Activated naive CD4-positive, alpha-beta T cell treated with anti-CD3 and anti-CD28 coated beads, Interleukin-2, amount 50 U/mL, for 72 hours (primary cell): ENCODE measurements at places on chromosomes 5 and 9.

GRCh38 chr9:126423916-126424185, 97.2 kb downstream of the MVB12B start:
- no peak for DNase-seq

GRCh38 chr5:132003170-132003744, 8.2 kb downstream of the ACSL6 start:
- DNase-seq: no peak

DNA sequence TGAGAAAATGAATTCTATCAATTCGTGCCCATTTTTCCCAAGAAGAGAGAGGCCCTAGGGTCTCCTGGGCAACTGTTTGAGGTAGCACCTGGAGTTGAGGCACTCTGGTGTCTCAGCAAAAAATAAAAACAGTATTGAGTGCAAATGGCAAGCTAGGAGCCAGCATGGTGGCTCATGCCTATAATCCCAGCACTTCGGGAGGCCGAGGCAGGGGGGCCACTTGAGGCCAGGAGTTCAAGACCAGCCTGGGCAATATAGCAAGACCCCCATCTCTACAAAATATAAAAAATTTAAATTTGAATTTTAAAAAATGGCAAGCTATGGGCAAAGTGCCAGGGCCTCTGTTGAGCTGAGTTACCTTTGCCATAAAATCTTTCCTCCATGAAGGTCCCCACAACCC, 136.0 kb downstream of the CDK5RAP2 start:
- no peak for DNase-seq

DNA sequence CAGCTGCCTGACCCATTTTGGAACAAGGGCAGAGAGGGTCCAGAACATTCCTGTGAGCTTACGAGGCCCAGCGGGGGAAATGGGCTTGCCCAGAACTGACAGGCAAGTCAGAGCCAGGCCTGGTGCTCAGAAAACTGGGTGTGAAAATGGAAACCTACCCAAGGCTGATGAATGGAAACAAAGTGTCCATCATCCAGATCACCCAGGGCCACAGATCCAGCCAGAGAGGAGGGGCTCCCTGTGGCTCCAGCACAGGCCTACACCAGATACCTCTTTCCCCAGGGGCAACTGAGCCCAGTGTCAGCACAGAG, 3.1 kb downstream of the CLTB start:
- no peak for DNase-seq

GRCh38 chr5:149317281-149318048, 27.8 kb upstream of the GRPEL2 start:
- no peak for DNase-seq

- no peak for DNase-seq
These were observed 13.8 kb downstream of the FOXE1 start for GRCh38 chr9:97866848-97867247.

DNA sequence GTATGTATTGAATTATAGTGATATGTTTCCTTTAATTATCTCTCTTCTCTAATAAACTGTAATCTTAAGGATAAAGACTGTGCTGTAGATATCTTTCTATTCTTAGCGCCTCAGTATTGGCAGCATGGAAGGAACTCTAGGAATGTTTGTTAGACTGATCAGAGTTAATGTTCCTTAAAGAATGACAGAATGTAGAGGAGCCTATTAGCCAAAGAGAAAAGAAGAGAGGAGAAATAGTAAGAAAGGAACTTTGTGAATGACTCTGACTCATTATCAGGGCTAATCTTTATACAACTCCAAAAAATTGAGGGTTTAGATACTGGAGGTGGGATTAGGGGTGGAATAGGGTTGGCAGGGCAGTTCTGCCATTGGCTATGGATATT, 59.0 kb upstream of the NUDT12 start:
- no peak for DNase-seq

GRCh38 chr5:36610621-36611020, 4.2 kb downstream of the SLC1A3 start:
- DNase-seq: no peak

DNA sequence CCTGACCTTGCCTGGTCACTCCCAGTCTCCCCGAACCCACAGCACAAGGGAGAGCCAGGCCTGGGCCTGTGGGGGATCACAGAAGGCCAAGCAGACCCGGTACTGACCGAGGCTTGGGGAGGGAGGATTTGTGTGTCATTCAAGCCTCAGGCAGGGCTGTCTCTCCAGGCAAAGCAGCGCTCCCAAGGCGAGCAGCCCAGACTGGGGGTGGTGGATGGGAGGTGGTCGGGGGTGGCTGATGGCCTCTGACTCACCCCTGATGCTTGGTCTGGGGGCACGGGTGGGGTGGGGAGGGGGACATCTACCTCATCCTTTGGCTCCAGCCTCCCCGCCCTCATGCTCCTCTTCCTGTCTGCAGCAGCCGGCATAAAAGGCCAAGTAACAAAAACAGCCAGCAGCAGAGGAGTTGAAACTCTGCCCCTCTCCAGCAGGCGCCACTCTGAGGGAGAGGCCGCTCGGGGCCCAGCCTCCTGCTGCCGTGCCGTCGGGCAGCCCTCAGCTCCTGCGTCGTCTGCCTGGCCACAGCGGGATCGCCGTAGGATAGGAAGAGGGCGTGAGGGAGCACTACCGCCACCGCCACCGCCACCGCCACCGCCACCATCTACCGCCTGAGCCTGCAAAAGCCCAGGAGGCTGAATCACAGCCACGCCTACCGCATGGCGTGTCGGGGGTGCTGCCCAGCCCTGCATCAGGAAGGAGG, 166.0 kb downstream of the OLFM1 start:
- no peak for DNase-seq

GRCh38 chr5:113089653-113090335, 113.2 kb downstream of the DCP2 start:
- DNase-seq: no peak

DNA sequence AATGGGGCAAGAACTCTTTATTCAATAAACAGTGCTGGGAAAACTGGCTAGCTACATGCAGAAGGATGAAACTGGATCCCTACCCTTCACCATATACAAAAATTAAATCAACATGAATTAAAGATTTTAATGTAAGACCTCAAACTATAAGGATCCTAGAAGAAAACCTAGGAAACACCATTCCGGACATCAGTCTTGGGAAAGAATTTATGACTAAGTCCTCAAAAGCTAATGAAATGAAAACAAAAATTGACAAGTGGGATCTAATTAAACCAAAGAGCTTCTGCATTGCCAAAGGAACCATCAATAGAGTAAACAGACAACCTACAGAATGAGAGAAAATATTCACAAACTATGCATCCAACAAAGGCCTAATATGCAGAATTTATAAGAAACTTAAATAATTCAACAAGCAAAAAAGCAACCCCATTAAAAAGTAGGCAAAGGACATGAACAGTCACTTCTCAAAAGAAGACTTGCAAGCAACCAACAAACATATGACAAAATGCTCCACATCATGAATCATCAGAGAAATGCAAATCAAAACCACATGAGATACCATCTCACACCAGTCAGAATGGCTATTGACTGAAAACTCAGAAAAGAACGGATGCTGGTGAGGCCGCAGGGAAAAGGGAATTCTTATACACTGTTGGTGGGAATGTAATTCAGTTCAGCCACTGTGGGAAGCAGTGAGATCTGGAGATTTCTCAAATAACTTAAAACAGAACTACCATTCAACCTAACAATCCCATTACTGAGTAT, 104.3 kb upstream of the MAP3K1 start:
- DNase-seq: no peak

- no peak for DNase-seq
These were observed 18.6 kb downstream of the CETN3 start for GRCh38 chr5:90390928-90391327.

- DNase-seq: no peak
These were observed 113.1 kb upstream of the IRX2 start for GRCh38 chr5:2864515-2865105.
